ENCODE measurements at places on chromosomes 5 and 9.

GRCh38 chr9:87387351-87388011 lies 110.2 kb upstream of the DAPK1 start:
- DNase-seq: no peak

DNA sequence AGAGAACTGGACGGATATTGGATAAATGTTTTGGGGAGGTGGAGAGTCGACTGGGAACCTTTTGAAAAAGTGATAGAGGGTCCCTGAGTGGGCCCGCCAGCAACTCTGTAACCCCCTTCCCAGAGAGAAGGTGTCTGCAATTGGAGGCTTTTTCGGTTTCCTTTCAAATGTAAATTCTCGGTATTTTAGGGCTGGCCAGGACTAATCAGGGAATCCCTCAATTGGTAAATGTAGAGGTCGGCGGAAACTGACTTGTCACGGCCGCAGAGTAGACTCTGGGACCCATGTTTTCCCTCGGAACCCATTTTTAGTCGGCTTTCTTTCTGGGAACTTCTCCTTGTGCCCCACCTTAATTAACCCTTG lies 524 bp downstream of the CCNB1 start:
- peak; percentile 23 for DNase-seq

GRCh38 chr5:169181814-169182213 lies 119.1 kb downstream of the SLIT3 start:
- DNase-seq: no peak

DNA sequence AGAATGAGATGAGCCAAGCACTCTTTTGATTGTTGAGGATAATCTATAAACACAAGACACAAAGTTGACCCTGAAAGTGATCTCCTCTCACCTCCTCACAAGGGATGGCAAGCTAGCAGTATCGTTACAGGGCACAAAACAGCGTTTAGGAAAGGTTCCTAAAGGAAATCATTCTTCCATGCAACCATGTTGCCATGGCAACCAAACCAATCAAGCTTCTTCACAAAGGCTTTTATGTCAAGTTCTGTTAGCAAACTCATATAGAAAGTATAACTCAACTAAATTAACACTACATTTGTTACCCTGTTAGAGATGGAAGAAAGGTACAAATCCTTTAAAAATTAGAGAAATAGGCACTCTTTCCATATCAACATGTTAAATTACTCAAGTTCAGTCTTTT lies 1016.8 kb upstream of the DMAC1 start:
- no peak for DNase-seq

DNA sequence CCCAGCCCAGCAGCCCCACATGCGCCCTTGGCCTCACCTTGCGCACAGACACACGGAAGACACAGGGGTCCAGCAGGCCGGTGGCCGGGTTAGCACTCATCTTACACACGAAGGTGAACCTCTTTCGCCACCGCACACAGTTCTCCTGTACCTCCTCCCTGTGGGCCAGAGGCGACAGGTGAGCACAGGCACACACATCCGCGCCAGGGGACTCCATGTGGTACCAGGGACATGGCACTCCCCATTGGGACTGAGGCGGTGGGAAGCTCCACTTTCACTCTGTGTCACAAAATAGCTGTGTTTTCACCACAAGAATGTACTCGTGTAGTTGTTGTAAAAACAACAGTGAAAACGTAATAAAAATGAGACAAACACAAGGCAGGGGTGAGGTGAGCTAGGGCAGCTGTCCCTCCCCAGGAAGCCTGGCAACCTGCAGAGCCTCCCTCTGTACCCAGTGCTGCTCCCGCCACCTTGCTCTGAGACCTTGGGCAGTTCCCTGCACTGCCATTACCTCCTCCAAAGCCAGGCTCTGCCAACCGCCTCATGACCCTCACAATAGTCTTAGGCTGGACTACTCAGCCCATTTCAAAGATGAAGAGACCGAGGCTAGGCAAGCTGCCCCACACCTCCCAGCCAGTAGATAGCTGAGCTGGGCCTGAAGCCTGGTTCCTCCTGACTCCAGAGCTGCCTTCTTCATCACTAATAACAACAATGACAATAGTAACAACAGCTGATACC lies 16.3 kb upstream of the DPM2 start:
- DNase-seq: no peak

GRCh38 chr9:97366476-97366875 lies 45.4 kb upstream of the TDRD7 start:
- no peak for DNase-seq

DNA sequence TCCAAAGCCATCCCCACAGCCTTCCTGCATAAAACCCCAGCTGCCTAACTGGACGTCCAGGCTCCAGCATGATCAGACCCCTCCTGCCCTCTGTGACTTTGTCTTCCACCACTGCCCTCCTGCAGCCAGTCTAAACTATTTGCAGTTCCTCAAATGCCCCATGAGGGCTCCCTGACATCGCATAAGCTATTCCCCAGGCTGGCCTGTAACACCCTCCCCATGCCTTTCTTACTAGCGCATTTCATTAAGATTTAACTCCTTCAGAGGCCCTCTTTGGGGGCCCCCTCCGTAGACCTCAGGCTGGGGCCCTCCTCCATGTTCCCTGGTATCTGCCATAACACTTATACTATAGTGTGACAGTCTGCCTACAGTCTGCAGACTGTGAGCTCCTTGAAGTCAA lies 15.5 kb upstream of the SMIM23 start:
- DNase-seq: no peak

DNA sequence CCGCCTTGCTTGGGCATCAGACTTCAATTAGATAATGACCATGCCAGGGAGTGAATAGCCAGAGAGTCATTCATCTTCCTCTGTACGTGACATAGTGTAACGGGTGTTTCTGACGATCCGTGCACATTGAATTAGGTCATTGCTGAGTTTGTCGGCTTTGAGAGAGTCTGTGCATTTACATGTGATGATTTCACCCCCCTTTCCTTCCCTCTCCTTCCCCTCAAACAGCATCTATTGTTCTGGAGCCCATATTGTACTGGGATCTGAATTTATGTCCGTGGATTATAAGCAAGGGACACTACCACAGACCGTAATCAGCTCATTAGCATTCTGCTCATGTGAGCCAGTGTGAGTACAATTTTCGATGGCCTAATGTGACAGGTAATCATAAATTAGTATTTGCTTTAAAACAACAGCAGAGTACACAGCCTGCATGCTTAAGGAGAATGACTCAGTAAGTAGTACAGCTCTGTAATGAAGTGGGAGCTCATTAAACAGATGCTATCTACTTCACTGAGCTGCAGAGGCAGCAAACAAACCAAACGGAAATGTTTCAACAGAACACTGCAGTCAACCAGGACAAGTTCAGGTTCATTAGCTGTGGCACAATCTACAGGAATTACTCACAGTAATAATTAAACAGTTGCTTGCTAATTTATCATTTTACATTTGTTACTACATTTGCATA lies 302.1 kb downstream of the CSNK1G3 start:
- no peak for DNase-seq

GRCh38 chr5:17228821-17229291 lies 11.4 kb downstream of the BASP1 start:
- peak; percentile 19 for DNase-seq

DNA sequence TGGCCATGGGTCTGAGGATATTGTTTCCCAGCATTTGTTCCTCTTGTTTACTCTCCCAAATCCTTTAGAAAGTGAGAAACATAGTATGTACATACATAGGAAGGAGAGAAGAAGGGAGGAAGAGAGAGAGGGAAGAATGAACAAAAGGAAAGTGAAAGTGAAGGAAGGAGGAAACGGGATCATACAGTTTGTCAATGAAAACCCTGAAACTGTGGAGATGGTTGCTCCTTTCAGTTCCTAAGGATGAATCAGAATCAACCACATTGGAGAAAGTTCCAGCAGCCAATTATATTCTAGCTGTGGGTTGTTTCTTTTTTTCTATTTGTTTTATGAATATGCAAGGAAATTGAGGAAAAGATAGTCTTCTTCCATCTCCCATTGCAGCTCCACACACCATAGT lies 396.5 kb downstream of the MLLT3 start:
- DNase-seq: no peak

DNA sequence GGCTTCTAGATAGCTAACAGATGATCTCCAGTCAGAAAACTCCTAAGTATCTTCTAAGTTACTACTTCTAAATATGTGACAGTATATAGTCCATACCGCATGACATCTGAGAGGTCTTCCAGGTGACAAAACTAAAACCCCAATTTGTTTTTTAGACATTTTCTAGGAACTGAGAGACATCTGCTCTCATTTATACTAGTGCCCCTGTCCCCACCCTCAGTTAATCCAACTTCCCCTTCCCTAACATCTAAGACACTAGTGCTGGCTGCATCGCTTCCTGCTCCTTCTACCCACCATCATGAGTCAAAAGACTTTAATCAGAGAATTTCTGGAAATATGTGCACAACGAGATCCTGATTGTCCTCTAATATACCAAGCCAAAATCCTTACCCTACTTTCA lies 37.9 kb downstream of the FBXW11 start:
- no peak for DNase-seq

DNA sequence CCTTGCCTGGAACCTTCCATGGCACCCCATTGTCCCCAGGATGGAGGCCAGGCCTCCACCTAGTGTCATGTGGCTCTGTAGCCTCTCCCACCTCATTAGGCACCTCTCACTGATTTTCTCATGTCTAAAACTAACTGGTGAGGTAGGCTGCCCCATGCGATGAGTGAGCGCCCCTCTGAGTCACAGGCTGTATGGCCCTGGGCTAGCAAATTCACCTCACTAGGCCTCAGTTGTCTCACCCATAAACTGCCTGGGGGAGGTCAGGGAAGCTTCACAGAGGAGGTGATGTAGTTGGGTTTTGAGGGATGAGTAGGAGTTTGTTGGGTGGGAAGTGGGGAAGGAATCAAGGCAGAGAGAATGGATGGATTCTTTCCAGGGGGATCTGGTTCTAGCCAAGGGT lies 8.8 kb downstream of the RXRA start:
- no peak for DNase-seq

GRCh38 chr9:93207326-93207814 lies 23.4 kb downstream of the WNK2 start:
- no peak for DNase-seq

- no peak for DNase-seq
Observed at GRCh38 chr9:91138760-91139159, 223.0 kb downstream of the AUH start.

- DNase-seq: no peak
Observed at GRCh38 chr9:126236273-126236672, 90.4 kb upstream of the MVB12B start.

DNA sequence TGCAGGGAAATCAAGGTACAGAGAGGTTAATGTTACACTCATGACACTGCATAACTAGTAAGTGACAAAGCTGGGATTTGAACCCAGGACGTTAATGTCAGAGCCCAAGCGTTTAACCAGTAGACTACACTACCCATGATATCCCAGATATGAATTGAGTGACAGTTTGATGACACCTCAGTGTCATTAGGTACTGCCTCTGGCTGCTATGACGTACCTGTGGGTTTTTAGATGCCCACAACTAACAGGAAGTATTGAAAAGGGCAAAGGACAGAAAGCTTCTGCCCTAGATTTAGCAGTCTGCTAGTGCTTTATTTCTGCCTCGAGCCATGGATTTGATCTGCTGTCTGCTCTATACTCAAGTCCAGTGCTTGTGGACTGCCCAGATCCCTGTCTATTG lies 56.2 kb downstream of the GLRA1 start:
- peak; percentile 2 for DNase-seq

- no peak for DNase-seq
Observed at GRCh38 chr5:58496488-58496887, 5.3 kb downstream of the GAPT start.

- peak; percentile 65 for DNase-seq
Observed at GRCh38 chr9:89605465-89606048, 745 bp downstream of the GADD45G start.

DNA sequence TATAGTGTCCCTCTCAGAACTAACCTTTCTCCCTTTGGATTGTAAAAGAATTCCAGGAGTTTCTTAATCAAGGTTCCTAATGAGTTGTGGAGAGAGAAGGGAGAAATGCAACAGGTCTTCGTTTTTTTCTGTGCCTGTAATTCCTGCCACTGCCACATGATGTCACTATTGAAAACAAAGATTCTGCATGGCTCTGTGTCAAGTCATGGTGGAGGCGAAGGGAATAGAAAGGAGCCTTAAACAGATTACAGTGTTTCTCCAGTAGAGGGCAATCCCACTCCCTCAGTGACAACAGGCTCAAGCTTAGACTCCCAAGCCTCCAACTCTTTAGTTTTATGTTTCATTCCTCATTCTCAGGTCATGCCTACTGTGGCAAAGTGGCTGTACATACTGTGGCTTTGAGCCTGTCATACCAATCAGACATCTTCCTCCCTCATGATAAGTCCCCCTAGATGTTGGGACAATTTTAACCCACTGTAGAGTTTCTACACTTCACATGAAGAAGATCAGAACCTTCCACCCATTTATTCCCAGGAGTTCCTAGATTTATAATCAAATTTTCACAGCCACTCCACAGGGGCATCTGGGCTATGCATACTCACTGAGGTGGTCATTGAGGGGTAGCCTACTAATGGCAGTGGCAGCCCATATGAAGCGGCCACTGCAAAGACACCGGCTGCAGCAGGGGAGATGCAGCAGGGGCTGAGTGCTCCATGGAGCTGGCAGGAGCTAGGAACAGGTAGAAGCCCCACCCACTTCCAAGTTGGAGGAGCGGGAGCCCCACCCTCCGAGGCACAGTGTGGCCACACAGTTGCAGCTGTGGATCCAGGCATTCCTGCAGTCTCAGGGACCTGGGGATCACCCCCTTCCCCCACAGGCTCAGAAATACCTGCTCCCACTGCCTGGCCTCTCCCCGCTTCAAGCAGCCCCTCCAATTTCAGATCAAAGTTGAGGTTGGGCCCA lies 97.4 kb upstream of the TRIM32 start:
- peak; percentile 65 for DNase-seq

- DNase-seq: no peak
Observed at GRCh38 chr5:174053905-174054304, 8.4 kb downstream of the NSG2 start.

- no peak for DNase-seq
Observed at GRCh38 chr9:33429256-33429985, 18.0 kb downstream of the AQP3 start.

- no peak for DNase-seq
Observed at GRCh38 chr5:105877592-105877991, 1793.1 kb downstream of the EFNA5 start.

- no peak for DNase-seq
Observed at GRCh38 chr9:119283078-119283794, 86.0 kb downstream of the BRINP1 start.

GRCh38 chr9:128286440-128286839 lies 10.4 kb downstream of the SWI5 start:
- DNase-seq: no peak
